ENCODE measurements at places on chromosomes 3 and 15. TPM values are rescaled to one million over a fixed set of nuclear protein-coding genes. Genes with fewer than 3 reads are reported as not detected.

MAP6D1 gene
- total RNA-seq: 7.4 TPM

MAPKAPK3 gene
- 28.4 TPM for total RNA-seq

LDHAL6B gene
- total RNA-seq: not detected

RAF1 gene
- 61.6 TPM for total RNA-seq

GOLGA8M gene
- not detected for total RNA-seq

CACNA2D3 gene
- total RNA-seq: 0.09 TPM

AGBL1 gene
- total RNA-seq: not detected

TIPARP gene
- total RNA-seq: 50.4 TPM

GOLGA6L9 gene
- 2.7 TPM for total RNA-seq

SPTBN5 gene
- total RNA-seq: 0.25 TPM

MESP1 gene
- total RNA-seq: 1.7 TPM

EOGT gene
- total RNA-seq: 10.2 TPM

INSYN1 gene
- 1.3 TPM for total RNA-seq

DUOX2 gene
- not detected for total RNA-seq

GP9 gene
- total RNA-seq: not detected

CLCN2 gene
- 5.9 TPM for total RNA-seq

PCYT1A gene
- 29.3 TPM for total RNA-seq

RARB gene
- total RNA-seq: 10.3 TPM

CHRFAM7A gene
- total RNA-seq: 4.6 TPM

CYP1A2 gene
- not detected for total RNA-seq

CSPG4 gene
- 0.13 TPM for total RNA-seq

MESP2 gene
- 0.42 TPM for total RNA-seq

INKA1 gene
- 2.1 TPM for total RNA-seq

VWA5B2 gene
- total RNA-seq: 0.60 TPM

LRRC28 gene
- total RNA-seq: 17.1 TPM

SLC9C1 gene
- total RNA-seq: not detected

BCL2A1 gene
- total RNA-seq: 12.6 TPM

C3orf22 gene
- not detected for total RNA-seq

ERC2 gene
- total RNA-seq: not detected

GABRA5 gene
- 102 TPM for total RNA-seq

CXCR6 gene
- not detected for total RNA-seq

C3orf49 gene
- not detected for total RNA-seq

HYAL1 gene
- 1.00 TPM for total RNA-seq

FGD5 gene
- not detected for total RNA-seq

FMN1 gene
- 0.38 TPM for total RNA-seq

SAMMSON gene
- not detected for total RNA-seq

NEDD4 gene
- total RNA-seq: 75.5 TPM

FSD2 gene
- not detected for total RNA-seq

KNG1 gene
- total RNA-seq: not detected

CDV3 gene
- 107 TPM for total RNA-seq

TMEM207 gene
- total RNA-seq: not detected

NDUFAF3 gene
- total RNA-seq: 84.8 TPM

ACVR2B gene
- 3.1 TPM for total RNA-seq

AGTR1 gene
- total RNA-seq: 0.72 TPM

STX19 gene
- not detected for total RNA-seq

RTP3 gene
- total RNA-seq: not detected

ZNF501 gene
- not detected for total RNA-seq

TM4SF4 gene
- 25.7 TPM for total RNA-seq

RASGRP1 gene
- 0.28 TPM for total RNA-seq

GOLGA6D gene
- not detected for total RNA-seq

Measured in A549 treated with Mapracorat at 1 μM for 4 hours (cell line).